ENCODE measurements at places on chromosomes 2 and 18.
A peak's percentile ranks its signal among the peaks of the same experiment; 100 is the strongest.

- no peak for DNase-seq
Observed at GRCh38 chr2:108364676-108365297, 13.0 kb upstream of the SULT1C4 start.

- peak; percentile 80 for DNase-seq
Observed at GRCh38 chr2:10097352-10098148, 17.3 kb upstream of the CYS1 start.

DNA sequence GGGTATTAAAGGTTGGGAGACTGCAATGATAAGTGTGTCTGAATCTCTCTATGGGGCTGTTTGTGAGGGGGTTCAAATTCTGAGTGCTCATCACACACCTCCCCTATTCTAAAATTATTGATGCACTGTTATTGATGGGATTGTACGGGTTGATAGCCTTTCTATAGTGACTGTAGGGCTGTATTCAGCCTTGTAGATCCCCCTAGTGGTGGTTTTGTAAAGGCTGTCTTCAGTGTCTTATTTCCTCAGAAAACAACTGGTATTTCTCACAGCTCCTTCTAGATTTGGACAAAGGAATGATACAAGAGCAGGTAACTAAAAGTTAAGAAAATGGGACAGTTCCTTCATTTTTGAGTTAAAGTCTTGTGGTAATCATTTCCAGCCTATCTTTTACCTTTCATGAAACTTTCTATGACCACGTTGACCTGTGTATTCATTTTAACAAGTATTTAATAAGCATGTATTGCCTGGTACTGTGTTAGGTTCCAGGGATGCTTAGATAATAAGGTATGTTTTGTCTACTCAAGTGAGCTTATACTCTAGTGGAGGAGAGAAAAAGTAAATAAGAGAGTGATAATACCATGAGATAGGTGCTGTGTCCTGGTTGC lies 21.2 kb downstream of the SMAD4 start:
- DNase-seq: peak; percentile 24

- no peak for DNase-seq
Observed at GRCh38 chr2:71395471-71395870, 57.9 kb upstream of the DYSF start.

- no peak for DNase-seq
Observed at GRCh38 chr2:113021312-113021711, 16.1 kb downstream of the IL36A start.

- no peak for DNase-seq
Observed at GRCh38 chr2:197191940-197192322, 118.6 kb downstream of the ANKRD44 start.

DNA sequence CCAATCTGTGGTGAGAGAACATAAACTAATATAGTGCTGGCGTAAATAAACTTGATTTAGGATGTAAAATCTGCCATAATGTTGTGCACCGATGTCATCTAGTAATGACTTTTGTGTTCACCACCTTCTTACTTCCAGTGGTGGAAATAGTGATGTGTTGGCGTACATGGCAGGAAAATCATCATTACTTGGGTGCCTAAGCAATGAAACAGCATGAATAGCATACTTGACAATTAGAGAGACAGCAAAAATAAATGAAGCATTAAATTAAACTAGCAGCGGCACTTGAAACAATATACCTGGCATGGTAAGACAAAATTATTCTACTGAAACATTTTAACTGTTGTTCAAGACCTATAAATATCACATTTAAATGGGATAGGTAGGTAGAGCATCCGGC lies 73.2 kb upstream of the DSC1 start:
- DNase-seq: no peak

- DNase-seq: no peak
Observed at GRCh38 chr18:66971960-66972359, 368.1 kb upstream of the CDH19 start.

DNA sequence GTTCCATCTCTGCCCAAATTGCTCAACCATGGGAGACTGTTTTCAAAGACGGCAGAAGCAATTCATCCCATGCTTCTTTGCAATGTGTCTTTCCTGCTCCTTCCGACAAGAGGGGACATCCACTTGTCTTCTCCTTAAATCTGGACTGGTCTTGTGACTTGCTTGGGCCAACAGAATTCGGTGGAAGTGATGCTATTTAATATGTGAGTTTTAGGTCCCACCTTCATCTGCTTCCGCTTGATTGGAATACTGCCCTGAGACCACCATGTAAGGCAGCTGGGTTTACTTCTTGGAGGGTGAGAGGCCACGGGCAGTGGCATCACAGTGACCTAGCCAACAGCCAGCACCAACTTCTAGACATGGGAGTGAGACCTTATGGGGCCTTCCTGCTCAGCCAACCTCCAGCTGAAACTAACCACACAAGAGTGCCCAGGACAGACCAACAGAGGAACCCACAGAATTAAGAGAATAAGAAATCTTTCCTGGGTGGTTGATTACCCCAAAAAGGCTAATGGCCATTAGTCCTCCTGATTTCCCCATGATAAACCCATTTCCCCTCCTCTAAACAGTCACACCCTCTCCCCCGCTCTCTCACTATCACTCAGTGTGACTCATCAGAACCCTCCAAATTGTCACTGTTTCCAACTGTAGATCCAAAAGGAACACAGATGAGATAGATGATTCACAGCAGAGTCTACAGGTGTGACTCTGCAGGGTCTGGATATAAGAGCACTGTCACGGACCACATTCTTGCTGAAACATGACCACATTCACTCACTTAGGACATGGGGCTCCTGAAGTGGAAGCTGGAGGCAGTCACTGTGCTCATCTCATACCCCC lies 16.2 kb upstream of the RHOB start:
- no peak for DNase-seq

GRCh38 chr2:42086500-42086953 lies 38.7 kb downstream of the PKDCC start:
- peak; percentile 60 for DNase-seq

- DNase-seq: no peak
Observed at GRCh38 chr2:137829251-137829650, 135.0 kb upstream of the HNMT start.

DNA sequence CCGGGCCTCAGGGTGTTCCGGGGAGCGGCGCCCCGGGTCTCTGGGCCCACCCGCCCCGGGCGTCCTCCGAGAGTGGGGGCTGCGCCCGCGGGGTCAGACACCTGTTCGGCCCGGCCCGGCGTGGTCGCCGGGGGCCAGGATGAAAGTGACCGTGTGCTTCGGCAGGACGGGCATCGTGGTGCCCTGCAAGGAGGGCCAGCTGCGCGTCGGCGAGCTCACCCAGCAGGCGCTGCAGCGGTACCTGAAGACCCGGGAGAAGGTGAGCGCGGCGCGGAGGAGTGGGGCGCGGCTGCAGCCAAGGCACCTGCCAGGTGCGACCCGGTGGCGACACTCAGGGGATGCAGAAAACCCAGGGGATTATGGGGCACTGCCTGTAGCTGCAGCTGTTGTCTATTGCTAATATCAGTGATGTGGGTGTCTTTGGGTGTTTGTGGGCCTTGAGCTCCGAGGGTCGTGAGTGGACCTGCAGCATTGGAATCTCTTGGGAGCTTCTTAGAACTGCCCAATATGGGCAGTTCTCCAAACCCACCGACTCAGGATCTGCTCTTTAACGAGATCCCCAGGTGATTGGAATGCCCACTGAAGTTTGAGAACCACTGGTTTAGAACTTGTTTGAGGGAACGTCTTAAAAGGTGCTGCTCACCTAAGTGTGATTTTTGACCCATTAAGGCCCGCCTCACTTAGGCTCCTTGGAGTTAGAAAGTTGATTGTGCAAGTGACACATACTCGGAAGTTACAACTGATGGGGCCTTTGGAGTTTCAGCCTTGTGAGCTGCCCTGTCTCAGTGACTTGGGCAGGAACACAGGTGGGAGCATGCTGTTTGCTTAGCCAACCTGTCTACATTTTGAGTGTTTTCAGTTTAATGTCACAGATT lies 823 bp downstream of the PARD3B start:
- peak; percentile 68 for DNase-seq

GRCh38 chr2:25372405-25373268 lies 30.9 kb upstream of the DNMT3A start:
- no peak for DNase-seq

DNA sequence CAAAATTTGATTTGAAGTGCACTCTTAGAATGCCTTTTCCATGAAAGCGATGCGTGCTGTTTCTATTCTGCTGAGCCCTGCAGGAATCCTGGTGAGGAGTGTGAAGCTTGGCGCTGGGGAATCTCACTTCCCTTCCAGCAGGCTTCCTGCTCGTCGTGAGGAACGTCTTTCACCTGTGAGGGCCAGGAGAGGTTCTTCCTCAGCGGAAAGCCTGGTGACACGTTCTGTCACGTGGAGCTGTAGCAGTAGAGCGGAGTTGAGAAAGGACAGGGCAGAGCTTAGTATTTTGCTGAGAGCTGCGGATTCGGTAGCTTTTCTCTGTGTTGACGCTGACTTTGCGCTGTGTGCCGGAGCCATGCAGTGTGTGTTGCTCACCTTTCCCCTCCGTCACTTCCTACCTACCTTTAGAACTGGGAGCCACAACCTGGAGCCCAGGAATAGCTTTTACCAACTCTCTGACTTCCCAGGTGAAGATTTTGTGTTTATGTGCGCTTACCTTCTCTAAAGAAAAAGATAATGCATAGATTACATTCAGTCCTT lies 294.8 kb downstream of the PTGR3 start:
- no peak for DNase-seq

- DNase-seq: no peak
Observed at GRCh38 chr18:23924813-23925212, 89.7 kb upstream of the TTC39C start.

GRCh38 chr2:204027091-204027490 lies 90.5 kb downstream of the ICOS start:
- no peak for DNase-seq

- no peak for DNase-seq
Observed at GRCh38 chr2:74264281-74264680, 65.9 kb downstream of the MTHFD2 start.

DNA sequence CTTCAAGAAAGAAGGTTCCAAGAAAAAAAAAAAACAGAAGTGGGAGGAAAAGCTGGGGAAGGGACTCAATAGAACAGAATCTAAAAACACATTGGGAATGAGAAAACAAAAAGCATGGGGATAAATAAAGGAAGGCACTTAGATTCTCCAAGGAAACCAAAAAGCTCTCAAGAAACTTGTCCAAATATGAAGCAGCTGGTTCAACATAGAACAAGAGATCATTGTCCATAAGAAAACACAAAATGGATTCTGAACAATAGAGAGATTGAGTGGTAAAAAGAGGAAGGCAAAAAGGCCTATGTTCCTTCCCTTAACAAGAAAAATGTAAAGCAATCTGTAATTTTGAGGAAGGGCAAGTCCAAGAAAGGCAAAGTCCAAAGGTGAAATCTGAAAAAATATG lies 32.9 kb upstream of the ALK start:
- DNase-seq: no peak

GRCh38 chr2:164000176-164000575 lies 264.4 kb upstream of the FIGN start:
- no peak for DNase-seq

DNA sequence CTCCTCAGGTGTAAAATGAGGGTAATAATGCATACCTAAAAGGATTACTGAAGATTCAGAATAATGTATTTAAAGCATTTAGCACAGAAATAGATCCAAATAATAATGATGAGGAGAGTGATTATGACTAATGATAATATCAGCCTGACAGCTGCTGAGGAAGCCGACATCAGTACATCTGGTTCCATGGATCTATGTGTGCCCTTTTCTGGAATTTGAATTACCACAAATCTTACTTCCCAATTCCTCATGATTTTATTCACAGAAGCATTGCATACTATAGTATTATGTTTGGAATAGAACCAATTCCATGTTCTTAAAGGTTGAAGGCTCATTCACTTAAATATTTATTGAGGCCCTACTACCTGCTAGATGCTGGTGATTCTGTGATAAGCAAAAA lies 248.9 kb upstream of the THUMPD2 start:
- DNase-seq: no peak

GRCh38 chr18:12593866-12594265 lies 64.0 kb downstream of the SPIRE1 start:
- no peak for DNase-seq

DNA sequence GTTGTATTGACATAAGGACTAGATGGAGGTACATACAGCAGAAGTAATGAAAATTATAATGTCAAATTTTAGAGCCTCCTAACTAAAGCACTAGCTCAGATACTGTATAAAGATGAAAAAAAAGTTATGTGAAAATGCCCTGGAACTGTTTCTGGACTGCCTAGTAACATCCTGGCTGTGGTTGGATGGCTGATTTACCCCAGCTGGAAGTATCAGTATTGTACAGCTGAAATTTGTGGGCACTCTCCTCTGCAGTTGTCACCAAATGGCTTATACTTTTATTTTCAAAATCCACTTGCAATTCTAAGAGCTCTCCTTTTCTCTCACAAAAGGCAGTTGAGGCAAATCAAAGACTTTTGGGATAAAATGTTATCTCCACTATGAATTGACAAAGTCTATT lies 239.2 kb downstream of the RPIA start:
- DNase-seq: no peak

DNA sequence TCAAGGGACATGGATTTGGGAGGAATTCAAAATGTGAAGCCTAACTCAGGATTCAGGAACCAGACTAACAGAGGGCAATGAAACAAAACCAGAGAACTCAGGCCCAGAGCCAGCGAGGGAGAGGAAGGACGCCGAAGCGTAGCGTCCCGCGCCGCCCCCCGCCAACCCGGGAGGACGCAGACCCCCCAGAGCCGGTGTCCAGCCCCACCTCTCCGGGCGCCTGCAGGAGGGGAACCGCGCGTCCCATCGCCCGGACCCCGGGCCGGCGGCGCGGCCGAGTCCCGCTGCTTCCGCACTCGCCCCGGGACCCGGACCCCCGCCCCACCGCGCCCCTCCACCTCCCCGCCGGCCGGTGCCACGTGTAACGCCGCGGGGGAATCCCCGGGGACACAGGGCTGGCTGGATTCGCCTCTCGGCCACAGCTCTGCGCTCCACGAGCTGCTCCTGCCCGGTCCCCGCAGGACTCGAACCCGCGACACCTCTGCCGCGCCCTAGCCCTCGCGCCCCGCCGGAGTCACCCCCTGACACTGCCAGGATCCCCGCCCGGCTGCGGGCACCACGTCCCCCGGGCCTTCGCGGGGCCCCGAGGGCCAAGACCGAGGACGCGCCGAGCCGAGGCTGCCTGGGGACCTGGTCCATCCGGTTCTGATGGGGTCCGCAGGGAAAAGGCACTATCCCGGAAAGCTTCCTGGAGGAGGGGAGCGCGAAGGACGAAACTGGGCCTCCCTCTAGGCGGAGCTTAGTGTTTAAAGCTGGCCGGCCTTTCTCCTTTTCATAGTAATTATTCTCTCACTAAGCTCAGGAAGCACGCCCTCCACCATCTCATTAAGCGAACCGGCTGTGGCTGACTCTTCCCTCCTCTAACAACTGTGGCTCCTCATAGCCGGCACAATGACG lies 40.4 kb upstream of the FAM124B start:
- DNase-seq: peak; percentile 45

- no peak for DNase-seq
Observed at GRCh38 chr2:166891727-166892126, 3.4 kb downstream of the XIRP2 start.

GRCh38 chr18:45920367-45920766 lies 46.8 kb downstream of the EPG5 start:
- peak; percentile 31 for DNase-seq
